GM03348 (cell line): ENCODE measurements at places on chromosomes 5 and 9.

DNA sequence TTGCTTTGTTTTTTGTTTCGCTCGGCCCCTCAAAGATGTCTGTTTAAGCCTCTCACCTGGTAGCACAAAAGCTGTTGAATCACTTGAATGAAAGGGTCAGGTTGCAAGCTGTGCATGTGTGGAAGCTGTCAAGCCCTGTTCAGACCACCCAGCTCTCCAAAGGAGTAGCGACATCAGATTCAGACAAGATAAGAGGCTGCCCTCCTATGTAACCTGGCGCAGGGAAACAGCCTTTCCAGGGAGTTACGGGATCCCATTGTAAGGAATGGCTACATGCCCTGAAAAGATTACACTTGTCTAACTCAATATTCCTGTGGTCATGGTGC is 2.9 kb downstream of the FREM1 start:
- no peak for DNase-seq

DNA sequence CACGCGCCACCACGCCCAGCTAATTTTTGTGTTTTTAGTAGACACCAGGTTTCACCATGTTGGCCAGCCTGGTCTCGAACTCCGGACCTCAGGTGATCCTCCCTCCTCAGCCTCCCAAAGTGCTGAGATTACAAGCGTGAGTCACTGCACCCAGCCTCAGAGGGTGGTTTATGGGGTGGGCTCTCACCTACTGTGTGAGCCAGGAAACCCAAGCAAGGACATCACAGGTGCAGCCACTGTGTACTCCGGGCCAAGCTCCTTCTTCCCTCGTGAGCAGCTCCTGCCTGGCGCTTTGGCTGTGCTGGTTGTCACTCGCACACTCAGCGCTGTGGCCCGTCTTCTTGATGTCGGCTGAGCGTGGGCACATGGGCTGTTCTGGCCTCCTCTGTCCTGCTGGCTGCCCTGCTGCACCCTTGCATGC is 70.1 kb downstream of the WNK2 start:
- DNase-seq = no peak

- peak; percentile 28 for DNase-seq
Observed at GRCh38 chr5:9456435-9457042, 89.3 kb downstream of the SEMA5A start.

- peak; percentile 32 for DNase-seq
Observed at GRCh38 chr5:52896534-52897237, 92.5 kb upstream of the ITGA2 start.

DNA sequence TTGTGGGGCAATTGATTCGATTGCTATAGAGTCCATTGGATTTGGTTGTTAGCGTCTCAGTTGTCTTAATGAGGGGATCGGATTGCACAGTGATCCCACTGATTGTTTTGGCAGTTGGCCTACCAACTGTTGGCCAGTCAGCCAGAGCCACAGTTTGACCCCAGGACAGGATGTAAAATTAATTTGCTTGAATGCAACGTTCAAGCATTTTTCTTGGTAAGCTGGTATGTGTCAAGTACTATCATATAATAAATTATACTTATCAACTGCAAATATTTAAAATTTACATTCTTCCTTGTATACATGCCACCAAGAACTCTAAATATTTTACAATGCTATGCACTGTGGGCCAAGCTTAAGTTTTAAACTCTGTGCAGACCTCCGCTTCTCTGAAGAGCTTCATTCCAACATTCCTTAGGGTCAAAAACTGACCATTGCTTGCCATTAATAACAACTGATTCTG is 80.4 kb upstream of the OSMR start:
- no peak for DNase-seq

DNA sequence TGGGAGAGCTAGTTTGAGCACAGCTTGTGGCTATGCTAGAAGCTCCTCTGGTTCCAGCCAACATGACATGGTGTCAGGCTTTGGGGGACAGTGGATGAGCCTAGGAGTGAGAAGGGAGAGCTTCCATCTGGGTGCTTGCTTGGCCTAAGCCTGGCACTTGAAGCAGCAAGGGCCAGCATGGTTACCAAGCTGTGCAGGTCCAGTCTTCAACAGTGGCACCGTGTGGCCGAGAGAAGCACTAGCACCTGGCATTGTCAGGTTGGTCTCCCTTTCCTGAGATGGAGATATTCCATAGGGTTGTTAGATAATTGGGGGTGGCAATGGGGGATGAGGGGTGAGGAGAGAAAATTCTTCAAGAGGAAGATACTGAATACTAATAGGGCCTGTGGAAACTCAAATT is 261.9 kb downstream of the PBX3 start:
- DNase-seq = no peak

DNA sequence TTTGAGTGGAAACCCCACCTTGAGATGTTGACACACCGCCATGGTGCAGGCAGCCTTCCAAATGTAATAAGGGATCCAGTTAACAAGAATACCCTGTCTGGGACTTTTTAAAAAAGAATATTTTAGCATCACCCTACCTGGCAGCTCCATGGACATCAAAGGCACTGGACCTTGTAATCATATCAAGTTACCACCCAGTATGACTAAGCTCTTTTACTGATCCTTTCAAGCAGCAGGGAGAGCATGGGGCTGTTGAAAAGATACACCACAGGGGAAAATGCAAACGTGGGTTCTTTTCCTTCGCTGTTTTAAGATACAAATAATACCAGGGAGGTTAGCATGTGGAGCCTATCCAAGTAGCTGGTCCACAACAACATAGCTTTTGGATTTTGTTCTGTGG is 211.2 kb downstream of the SAXO1 start:
- DNase-seq = no peak

- DNase-seq = peak; percentile 65
Observed at GRCh38 chr5:31531543-31531887, 378 bp downstream of the DROSHA start.

DNA sequence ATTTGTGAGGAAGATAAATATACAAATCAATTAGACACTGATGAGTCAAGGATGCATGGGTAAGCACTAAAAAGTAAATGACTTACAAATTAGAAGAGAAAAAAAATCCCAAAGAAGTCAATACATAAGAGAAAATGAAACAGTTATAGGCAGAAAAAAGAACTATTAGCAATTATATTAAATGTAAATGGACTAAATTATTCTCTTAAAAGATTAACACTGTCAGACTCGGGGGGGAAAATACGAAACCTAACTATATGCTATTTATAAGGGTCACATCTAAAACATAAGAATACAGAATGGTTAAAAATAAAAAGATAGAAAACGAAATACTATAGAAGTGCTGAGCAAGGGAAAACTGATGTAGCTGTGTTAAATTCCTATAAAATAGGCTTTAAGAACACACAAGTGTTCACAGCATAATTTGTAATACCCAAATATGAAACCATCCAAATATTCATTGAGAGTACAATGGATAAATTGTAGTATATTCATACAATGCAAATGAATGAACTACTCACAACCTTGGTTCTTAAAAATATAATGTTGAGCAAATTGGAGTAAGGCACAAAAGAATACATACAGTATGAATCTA is 67.1 kb upstream of the SH3PXD2B start:
- DNase-seq = no peak

DNA sequence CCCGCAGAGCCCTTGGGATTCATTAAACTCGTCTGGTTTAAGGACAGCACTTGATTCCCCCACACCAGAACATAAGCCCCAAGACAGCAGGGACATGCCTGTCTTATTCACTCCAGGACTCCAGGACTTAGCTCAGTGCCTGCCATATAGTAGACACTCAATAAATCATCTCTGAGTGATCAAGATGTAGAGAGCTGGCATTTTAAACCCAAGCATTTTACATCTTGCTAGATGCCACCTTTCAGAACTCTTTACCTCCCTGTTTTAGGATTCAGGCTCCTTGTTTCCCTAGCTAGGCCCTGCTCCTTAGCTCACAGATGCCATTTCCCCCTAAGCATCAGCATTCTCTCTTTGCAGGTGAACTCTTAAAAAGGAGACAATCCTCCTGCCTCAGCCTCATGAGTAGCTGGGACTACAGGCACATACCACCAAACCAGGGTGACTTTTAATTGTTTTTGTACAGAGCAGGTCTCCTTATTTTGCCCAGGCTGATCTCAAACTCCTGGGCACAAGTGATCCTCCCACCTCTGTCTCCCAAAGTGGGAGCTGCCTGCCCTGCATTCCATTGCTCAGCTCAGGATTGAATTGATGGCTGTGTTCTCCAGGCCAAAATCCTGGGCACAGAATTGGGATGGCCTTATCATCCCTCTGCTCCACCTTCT is 32.0 kb upstream of the CPEB4 start:
- DNase-seq = no peak

DNA sequence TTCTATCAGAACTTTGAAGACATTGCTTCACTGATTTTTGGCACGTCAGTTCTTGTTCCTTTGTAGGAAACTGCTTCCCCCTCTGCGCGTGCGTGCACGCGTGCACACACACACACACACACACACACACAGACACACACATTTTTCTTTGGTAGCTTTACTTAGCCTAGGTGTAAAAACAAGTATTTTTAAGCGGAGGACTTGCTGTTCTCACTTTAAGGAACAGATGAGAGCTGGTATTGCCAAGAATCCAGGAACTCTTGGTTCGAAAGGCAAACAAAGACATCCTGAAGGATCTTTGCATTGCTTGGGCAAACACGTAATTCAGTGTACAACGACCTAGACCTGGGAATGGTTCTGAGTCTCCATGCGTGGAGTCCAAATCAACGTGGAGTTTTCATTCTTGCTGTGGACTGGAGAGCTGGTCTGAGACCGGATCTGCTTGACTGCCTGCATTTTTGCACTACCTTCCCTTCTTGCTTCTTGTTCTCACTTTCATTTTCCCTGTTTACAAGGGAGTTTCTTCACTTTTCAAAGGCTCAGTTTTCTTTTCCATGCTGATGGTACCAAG is 8.2 kb downstream of the TMEM268 start:
- no peak for DNase-seq

- DNase-seq = no peak
Observed at GRCh38 chr5:133589286-133589685, 23.1 kb downstream of the FSTL4 start.

- no peak for DNase-seq
Observed at GRCh38 chr5:170161069-170161468, 55.4 kb downstream of the FOXI1 start.

GRCh38 chr5:93596676-93597490 is 13.9 kb downstream of the NR2F1 start:
- no peak for DNase-seq

DNA sequence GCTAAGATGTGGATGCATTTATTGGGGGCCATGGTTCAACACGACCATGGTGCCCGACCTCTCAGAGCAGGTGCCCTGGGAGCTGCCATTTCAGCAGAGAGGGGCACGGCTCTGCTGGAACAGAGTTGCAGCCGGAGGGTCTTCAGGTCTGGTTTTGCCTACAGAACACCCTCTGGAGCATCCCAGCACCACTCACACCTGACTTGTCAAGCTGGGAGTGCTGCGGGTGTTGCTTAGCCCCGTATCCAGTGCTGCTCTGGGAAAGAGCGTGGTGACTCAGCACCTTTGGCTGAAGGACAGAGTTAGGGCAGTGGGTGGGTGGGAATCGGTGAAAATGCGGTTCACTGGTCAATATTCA is 36.5 kb upstream of the IRX4 start:
- no peak for DNase-seq

DNA sequence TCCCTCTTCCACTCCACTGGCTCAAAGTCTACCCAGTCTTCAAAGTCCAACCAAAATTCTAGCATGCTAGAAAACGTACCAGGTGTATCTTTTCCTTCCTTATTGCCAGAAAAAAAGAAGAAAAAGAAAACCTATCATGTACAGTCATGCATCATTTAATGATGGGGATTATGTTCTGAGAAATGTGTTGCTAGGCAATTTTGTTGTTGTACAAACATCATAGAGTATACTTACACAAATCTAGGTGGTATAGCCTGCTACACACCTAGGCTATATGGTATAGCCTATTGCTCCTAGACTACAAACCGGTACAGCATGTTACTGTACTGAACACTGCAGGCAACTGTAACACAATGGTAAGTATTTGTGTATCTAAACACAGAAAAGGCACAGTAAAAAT is 104.8 kb downstream of the SREK1 start:
- no peak for DNase-seq

- peak; percentile 22 for DNase-seq
Observed at GRCh38 chr5:16544607-16545374, 72.0 kb downstream of the RETREG1 start.

GRCh38 chr5:176742246-176743105 is 67.9 kb upstream of the UNC5A start:
- DNase-seq = no peak

- no peak for DNase-seq
Observed at GRCh38 chr5:132760601-132761317, 13.5 kb downstream of the CCNI2 start.

- no peak for DNase-seq
Observed at GRCh38 chr5:170289121-170289520, 8.5 kb downstream of the LCP2 start.

DNA sequence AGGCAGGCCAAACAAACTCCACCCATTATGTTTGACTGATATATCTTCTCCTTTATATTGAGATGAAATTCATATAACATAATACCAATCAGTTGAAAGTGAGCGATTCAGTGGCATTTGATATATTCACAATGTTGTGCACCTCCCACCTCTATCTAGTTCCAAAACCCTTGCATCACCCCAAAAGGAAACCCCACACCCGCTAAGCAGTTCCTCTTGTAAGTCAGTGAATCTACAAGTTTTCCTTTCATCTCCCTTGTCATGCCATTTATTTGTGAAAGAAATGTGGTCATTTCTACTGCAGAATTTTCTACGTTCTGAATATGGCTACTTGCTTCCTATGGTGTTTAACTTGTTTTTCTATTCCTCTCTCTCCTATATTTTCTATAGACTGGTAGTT is 99.4 kb upstream of the PTPN3 start:
- DNase-seq = no peak

GRCh38 chr9:95433096-95433819 is 83.5 kb downstream of the PTCH1 start:
- no peak for DNase-seq

GRCh38 chr5:139636975-139637408 is 11.2 kb upstream of the CXXC5 start:
- DNase-seq = no peak

DNA sequence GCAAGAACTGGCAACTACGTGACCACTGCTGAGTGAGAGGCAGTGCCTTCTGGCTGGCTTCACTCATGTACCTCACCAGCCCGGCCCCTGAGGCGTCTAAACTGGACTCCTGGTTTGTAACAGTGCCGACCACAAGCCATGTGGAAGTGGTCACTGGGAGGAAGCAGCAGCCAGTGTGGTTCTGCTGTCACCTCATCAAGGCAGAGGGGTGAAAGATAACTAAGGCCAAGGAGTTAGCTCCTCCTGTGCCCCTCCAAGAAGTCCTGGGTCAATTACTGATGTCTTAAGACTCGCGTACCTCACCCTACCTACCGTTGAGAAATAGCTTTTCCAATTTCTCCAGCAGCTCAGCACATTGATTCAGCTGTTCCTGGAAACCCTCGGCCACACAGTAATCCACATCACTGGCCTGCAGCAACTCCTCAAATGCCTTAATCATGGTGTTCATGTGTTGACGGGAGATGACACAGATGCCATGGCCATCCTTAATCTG is 142.9 kb downstream of the CDK5RAP2 start:
- no peak for DNase-seq

GRCh38 chr9:133372144-133372543 is 3.7 kb downstream of the SURF4 start:
- no peak for DNase-seq
